ENCODE measurements at places on chromosomes 12 and 14.

- no peak for DNase-seq
Measured at GRCh38 chr14:65972891-65973290, 513.3 kb upstream of the CCDC196 start.

- DNase-seq, result no peak
Measured at GRCh38 chr12:26101763-26102162, 23.1 kb downstream of the BHLHE41 start.

DNA sequence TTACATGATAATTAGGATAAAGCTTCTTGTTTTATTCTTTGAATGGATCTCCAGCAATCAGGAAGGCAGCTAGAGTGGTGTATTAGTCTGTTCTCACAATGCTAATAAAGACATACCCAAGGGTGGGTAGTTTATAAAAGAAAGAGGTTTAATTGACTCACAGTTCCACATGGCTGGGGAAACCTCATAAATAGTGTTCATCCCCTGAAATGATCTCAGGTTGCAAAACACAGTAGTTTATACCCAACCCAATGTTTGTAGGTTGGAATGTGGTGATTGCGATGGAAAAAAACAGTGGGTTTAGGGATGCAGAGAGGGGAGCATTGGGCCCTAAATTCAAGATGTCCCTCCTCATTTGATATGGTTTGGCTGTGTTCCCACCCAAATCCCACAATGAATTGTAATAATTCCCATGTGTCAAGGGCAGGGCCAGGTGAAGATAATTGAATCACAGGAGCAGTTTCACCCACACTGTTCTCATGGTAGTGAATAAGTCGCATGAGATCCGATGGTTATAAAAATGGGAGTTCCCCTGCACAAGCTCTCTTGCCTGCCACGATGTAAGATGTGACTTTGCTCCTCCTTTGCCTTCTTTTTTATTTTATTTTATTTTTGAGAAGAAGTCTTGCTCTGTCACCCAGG is 11.5 kb downstream of the MUCL1 start:
- no peak for DNase-seq

DNA sequence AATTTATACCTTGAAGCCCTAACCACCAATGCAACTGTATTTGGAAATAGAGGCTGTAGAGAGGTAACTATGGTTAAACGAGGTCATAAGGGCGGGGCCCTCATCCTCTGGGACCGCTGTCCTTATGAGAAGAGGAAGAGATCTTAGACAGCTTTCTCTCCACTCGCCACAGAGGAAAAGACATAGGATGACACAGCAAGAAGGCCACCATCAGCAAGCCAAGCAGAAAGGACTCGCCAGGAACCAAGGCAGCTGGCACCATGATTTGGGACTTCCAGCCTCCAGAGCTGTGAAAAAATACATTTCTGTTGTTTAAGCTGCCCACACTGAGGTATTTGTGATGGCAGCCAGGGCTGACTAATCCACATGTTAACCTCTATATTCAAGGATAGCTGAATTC is 30.4 kb upstream of the BCAT1 start:
- DNase-seq, result no peak

GRCh38 chr12:3216097-3216496 is 138.9 kb downstream of the TSPAN9 start:
- no peak for DNase-seq

- no peak for DNase-seq
Measured at GRCh38 chr12:98646294-98647090, 1.4 kb downstream of the APAF1 start.

DNA sequence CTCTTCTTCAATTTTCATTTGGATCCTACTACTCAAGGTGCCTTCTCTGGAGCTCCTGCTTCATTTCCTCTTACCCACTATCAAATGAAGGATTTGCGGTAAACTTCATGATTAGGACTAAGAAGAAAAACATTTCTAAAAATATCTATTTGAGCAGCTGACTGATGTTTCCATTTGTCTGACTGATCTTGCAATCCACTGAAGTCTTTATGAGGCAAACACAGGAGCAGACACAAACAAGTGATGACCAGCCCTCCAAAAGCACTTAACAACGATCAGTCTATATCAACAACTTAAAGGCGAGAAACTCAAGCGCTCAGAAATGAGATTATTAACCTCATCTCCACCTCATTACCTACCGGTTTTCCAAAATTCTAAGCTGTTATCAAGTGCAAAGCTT is 26.2 kb downstream of the OSBPL8 start:
- no peak for DNase-seq

DNA sequence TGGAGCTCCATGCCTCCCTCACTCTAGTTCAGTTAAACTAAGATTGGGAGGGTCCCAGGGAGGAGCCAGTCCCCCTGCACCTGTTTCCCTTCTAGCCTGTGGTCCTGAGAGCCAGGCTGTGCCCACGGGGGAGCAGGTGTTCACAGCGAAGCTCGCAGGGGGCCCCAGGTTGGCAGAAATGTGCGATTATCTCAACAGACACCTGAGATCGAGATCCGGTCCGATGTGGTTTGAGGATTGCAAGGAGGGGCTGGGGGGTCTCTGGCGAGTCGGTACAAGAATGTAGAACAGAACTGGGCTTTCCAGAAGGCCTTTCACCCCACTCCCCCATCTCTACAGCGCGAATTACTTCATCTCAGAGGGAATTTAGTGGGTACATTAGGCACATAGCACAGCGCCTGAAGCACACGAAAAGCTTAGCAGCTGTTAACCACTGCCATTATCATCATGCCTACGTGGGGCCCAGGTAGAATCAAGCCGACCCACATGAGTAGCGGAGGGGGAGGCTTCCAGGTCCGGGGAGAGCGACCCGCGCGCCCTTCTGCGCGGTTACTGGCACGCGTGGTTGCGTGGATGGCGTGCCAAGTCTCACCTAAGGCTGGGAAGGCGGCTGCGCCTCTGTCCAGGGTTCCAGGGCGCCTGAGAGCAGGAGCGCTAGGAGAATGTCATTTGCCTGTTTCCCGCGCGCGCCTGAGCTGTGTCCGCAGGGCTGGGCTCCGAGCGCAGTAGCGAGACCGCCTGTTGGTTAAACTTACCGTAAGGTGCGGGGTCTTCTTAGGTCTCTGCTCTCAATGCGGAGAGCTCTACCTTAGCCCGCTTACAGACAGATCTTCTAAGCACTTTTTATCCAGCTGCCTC is 1539.5 kb upstream of the TMEM132C start:
- DNase-seq, result no peak

DNA sequence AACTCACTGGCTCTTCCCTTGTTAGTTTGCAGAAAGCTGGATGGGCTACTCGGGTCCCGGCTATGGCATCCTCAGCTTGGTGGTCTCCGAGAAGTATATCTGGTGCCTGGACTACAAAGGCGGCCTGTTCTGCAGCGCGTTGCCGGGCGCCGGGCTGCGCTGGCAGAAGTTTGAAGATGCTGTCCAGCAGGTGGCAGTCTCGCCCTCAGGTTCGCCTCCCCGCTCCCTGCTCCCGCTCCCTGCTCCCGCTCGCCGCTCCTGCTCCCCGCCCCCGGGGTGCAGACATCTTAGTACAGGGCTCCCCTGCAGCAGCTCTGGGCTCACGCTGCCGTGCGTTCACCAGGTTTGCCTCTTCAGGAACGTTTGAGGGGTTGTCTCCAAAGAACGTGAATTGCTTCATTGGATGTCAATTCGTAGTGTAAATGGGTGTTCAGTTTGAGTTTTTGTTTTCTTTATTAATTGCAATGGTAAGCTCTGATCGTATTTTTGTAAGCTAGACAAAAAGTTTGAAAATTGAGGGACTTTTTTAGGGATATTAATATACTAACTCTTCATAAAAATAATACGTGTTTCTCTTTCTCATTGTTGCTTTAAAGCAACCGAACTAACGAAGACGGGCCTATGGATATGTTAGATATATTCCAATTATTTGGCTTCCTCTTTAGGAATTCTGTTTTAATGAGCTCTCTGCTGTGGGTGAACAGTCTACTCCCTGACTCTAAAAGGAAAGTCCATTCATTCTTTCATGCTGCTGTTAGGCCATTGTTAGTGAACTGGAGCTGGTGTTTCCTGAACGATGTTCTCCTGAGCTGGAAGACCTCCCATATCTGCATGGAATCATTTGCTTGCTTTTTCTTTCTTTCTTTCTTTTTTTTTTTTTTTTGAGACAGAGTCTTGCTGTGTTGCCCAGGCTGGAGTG is 71.3 kb downstream of the ANKRD9 start:
- DNase-seq, result peak; percentile 20

DNA sequence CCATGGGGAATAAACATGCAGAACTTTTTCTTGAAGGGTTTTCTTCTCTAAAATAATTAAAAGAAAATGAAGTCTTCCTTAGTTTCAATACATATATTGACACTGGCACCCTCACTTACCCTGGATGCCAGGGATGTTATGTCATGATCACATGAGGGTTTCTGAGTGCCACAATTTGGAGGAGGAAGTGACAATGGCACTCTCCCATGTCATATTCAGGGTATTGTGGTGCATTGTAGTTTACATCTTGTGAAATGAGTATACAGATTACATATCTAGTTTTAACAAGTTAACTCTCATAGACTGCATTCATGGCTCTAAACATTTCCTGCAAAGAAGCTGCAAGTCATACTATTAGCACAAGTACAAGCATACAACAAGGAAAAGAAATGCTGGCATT is 37.7 kb downstream of the CCDC177 start:
- no peak for DNase-seq

- no peak for DNase-seq
Measured at GRCh38 chr12:81596558-81596957, 162.6 kb downstream of the PPFIA2 start.

GRCh38 chr12:47270782-47271664 is 191.3 kb upstream of the AMIGO2 start:
- no peak for DNase-seq

GRCh38 chr14:55129428-55130195 is 560 bp downstream of the LGALS3 start:
- DNase-seq, result peak; percentile 21

DNA sequence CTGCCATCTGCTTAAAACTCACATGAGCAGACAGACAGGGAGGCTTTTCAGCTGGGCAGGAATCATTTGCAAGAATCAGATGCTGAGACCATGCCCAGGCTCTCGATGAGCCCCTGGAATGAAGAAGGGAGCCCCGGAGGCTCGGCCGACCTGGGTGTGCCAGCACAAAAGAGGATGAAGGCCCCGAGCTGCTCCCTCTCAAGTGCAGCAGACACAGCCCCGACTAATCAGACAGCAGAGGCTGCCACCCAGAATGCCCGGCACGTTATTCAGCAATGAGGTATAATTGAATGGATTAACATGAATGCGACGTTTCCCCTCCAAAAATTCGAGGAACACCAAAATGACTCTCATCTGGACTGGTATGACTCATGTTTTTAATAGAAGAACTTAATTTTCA is 58.9 kb downstream of the BCL11B start:
- DNase-seq, result no peak

DNA sequence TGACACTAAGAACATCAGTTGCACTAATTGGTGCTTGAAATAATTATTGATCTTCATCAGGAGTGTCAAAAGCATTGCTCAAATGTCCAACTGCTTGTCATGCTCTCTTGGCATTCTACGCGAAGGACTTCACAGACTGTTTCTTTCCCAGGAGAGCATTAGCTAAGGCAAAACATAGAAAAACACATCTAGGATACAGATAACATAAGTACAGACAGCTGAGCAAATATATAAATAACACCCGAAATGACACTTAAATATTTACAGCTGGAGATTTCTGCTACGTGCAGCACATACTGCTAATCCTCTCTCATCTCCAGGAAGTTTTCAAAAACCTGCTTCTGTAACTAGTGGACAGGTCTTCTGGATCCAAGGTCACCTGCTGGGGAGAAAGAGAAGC is 120.0 kb upstream of the PRMT8 start:
- no peak for DNase-seq

DNA sequence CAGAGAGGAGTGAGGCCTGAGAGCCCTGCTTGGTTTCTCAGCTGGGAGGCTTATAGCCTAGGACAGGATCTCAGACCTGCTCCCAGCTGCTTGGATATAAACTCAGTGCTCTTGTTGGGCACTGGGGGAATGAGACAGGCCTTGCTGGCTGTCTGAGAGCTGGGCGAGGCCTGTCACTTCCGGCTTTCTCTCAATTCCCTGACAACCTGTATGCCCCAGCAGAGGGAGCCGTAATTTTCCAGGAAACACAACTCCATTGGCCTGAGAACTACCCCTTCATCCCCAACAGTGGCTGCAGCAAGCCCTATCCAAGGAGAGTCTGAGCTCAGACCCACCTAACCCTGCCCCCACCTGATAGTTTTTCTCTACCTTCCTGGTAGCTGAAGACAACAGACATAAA is 258.3 kb upstream of the STXBP6 start:
- no peak for DNase-seq

GRCh38 chr14:103380719-103381377 is 4.4 kb upstream of the MARK3 start:
- no peak for DNase-seq

DNA sequence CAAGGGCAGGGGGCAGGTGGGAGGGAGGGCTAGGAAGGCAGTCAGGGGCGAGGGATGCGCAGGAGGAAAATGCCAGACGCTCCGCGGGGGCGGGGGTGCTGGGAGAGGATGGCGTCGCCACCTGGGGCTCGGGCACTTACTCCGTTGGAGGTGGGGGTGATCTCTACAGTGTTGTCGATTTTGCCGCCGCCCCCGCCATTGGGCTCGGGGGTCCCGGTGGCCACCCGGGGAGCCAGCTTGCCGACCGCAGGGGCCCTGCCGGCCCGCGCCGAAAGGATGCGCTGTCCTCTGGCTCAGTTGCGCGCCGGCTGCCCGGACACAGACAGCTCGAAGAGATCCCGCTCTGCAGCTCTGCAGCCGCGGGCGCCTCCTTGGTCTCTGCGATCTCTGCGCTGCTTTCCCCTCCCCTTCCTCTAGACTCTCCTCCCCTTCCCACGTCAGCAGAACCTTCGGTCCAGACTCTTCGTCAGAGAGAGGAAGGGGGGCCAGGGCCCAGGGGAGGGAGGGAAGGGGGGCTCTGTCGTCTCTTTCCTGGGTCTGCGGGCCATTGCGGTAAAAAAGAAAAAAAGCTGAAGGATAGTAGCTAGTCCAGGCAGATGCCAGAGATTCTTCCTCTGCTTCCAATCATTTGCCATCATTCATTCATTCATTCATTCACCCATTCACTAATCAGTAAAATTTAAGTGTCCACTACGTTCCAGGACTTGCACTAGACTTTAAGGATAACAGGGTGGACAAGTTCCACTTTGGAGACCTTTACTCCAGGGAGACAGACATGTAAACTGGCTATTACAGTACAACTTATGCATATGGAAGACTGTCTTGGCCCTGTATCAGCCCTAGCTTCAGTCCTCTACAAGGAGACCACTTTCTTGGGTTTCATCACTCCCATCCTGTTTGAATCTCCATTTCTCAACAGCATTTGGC is at the start of gene SLC22A17:
Gene SLC22A17, minus strand, starts transcription at position 382 of the 927 bp plus-strand sequence.
- DNase-seq, result no peak

GRCh38 chr12:80868576-80868975 is 69.2 kb downstream of the LIN7A start:
- DNase-seq, result no peak

DNA sequence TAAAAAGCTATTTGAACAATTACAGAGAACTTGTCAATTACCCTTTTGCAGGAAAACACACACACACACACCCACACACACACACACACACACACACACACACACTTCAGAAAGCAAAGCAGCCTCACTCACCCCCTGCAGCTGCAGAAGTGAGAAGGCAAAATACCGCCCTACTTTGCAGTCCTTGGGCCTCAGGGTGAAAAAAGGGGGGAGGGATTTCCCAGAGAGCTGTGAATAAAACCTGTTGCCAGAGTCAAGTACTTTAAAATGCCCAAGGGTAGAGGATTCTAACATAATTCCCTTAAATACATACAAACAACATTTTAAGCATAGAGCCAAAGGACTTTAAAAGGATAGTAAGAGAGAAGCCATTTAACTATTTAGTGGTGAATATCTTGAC is 285.9 kb downstream of the MDGA2 start:
- DNase-seq, result no peak

All from stimulated activated CD8-positive, alpha-beta memory T cell treated with anti-CD3 and anti-CD28 coated beads, Interleukin-2, amount 100 ng/mL, for 1 hour (primary cell).